B cell (primary cell): ENCODE measurements at places on chromosomes 12 and 14. TPM values are rescaled to one million over a fixed set of nuclear protein-coding genes. Genes with fewer than 3 reads are reported as not detected.

- no peaks in the 10 kb centered on the region for H3K36me3 ChIP-seq
- H3K4me1 ChIP-seq, result no peaks in the 10 kb centered on the region
- H3K4me3 ChIP-seq, result no peak overlapping the region
Observed at GRCh38 chr14:50388256-50388931, 8.3 kb downstream of the CDKL1 start.

- H3K4me3 ChIP-seq, result peak overlapping the region; percentile 70
- no peak overlapping the region for H3K27ac ChIP-seq
- H3K4me1 ChIP-seq, result peaks cover 20% of the 10 kb centered on the region
- no peak for DNase-seq
- H3K27me3 ChIP-seq, result no peaks in the 10 kb centered on the region
- no peaks in the 10 kb centered on the region for H3K36me3 ChIP-seq
Observed at GRCh38 chr12:65279369-65280112, 1.1 kb downstream of the MSRB3 start.

- H3K27me3 ChIP-seq, result peaks cover 4% of the 10 kb centered on the region
- DNase-seq, result no peak
- H3K36me3 ChIP-seq, result no peaks in the 10 kb centered on the region
- H3K4me1 ChIP-seq, result no peaks in the 10 kb centered on the region
Observed at GRCh38 chr14:52048641-52049204, 20.1 kb downstream of the NID2 start.

DNA sequence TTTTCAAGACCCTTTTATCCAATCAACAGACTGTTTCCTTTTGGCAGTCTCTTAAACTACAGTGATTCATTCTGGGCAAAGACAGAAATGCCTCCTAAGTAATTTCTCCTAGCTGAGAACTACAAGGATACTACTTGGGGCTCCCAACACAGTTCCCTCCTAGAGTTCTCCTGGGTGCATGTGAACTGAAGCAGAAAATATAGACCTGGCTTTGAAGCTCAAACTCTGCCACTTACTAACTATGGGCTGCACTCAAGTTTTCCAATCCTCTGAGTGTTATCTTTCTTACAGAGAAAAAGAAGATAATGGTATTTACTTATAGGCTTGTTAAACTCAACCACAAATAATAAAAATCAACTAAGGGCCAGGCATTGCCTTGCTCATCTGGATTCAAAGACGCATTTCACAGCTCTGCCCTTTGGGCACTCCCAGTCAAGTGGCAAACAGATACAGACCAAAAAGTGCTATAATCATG is 97.6 kb downstream of the EFCAB11 start:
- H3K36me3 ChIP-seq, result no peaks in the 10 kb centered on the region
- DNase-seq, result no peak
- no peak overlapping the region for H3K27ac ChIP-seq
- no peaks in the 10 kb centered on the region for H3K27me3 ChIP-seq
- H3K4me1 ChIP-seq, result no peaks in the 10 kb centered on the region

DNA sequence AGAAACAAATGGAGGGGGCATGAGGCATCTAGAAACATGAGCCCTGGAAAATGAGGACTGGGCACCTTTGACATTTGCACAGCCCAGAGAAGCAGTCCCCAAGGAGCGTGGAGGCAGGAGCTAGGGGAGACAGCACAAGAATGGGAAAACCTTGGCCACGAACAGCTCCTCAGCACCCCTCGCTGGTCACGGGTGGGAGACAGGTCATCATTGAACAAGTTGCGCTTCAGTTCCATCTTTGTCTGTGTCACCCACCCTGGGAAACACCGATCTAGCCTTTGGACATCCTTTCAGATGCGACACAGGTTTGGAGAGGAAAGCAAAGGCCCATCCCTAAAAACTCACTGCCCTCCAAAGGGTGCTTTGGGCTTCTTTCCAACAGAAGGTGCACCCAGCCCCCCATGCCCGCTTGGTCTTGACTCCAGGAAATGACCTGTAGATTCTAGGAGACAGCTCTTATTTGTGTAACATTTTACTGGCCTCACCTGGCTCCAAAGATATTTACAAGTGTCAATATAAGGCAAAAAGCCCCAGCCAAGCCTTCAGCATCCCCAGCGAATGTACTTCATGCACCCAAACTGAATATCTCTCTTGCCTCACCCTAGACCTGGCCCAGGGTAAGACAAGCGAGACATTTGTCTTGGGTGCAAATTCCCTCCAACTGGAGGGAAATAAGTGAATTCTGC is 28.8 kb upstream of the CLMN start:
- H3K27me3 ChIP-seq, result no peaks in the 10 kb centered on the region
- peaks cover under 1% of the 10 kb centered on the region for H3K4me1 ChIP-seq
- H3K27ac ChIP-seq, result no peak overlapping the region

GRCh38 chr12:121038861-121039668 is at the start of gene OASL:
OASL (minus strand) TSS chr12:121039246; CDS start chr12:121038971, 275 bp downstream.
- H3K36me3 ChIP-seq, result no peaks in the 10 kb centered on the region
- peaks cover 20% of the 10 kb centered on the region for H3K4me1 ChIP-seq
- peaks cover 4% of the 10 kb centered on the region for H3K27me3 ChIP-seq
- DNase-seq, result peak; percentile 75
- H3K4me3 ChIP-seq, result peak within 1 kb of the TSS; percentile 68

GRCh38 chr12:48995086-48995879 is 3.9 kb downstream of the DDN start:
- no peak overlapping the region for H3K27ac ChIP-seq
- H3K4me3 ChIP-seq, result no peak overlapping the region
- peaks cover 72% of the 10 kb centered on the region for H3K27me3 ChIP-seq
- H3K36me3 ChIP-seq, result no peaks in the 10 kb centered on the region
- peak; percentile 72 for DNase-seq
- peaks cover 37% of the 10 kb centered on the region for H3K4me1 ChIP-seq

DNA sequence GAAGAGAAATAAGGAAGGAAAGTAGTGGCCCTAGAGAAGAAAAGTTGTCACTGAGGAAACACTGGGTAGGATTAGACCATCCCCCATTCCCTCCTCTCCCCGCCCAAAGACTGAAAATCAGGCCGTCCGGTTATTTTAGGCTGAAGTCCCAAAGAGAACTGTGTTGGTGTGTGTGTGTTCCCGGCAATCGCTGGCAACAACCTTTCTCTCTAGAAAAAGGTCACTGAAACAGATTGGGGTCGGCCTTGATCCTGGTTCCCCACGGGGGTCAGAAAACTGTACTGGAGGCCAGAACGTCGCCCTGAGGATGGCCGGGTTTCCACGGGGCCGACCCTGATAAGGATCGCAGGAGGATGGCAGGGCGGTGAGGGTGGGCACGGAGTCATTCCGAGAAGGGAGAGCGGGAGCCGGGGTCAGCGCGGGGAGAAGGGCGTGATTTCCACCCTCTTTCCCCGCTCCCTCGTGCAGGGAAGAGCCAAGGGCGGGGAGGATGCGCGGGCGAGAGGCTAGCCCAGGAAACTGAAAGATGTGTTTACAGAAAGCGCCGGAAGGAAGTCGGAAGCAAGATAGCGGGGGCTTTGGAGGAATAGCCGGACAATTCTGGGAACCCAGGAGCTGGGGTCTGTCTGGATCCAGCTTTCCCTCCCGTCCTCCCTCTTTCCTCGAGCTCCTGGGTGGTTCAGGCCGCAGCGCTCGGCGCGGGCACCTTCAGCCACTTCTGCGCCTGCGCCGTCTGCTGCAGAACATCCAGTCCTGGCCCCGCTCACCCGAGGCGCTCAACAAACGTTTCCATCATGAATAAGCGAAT is 25.3 kb upstream of the SPTLC2 start:
- H3K36me3 ChIP-seq, result no peaks in the 10 kb centered on the region
- DNase-seq, result peak; percentile 72
- no peaks in the 10 kb centered on the region for H3K27me3 ChIP-seq
- peak overlapping the region; percentile 41 for H3K4me3 ChIP-seq
- peaks cover 7% of the 10 kb centered on the region for H3K4me1 ChIP-seq
- peak overlapping the region; percentile 81 for H3K27ac ChIP-seq

DNA sequence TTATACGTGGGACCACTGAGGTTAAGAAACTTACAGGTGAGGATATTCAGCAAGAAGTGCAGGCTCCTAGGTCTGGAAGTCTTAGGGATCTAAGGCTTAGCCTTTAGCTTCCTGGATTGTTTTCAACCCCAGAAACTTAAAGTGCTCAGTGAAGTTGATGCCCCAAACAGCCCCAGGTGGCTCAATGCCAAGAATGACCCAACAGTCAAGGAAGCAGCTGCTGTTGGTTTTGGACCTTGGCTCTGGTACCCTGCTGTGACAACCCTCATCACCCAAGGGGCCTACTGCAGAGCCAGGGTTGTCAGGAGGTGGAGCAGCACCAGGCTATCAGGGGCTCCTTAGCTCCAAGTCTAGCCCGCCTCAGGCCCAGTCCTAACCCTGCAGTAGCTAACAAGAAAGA is 36.8 kb downstream of the VDR start:
- H3K36me3 ChIP-seq, result no peaks in the 10 kb centered on the region
- no peak overlapping the region for H3K4me3 ChIP-seq
- no peak for DNase-seq
- no peak overlapping the region for H3K27ac ChIP-seq

DNA sequence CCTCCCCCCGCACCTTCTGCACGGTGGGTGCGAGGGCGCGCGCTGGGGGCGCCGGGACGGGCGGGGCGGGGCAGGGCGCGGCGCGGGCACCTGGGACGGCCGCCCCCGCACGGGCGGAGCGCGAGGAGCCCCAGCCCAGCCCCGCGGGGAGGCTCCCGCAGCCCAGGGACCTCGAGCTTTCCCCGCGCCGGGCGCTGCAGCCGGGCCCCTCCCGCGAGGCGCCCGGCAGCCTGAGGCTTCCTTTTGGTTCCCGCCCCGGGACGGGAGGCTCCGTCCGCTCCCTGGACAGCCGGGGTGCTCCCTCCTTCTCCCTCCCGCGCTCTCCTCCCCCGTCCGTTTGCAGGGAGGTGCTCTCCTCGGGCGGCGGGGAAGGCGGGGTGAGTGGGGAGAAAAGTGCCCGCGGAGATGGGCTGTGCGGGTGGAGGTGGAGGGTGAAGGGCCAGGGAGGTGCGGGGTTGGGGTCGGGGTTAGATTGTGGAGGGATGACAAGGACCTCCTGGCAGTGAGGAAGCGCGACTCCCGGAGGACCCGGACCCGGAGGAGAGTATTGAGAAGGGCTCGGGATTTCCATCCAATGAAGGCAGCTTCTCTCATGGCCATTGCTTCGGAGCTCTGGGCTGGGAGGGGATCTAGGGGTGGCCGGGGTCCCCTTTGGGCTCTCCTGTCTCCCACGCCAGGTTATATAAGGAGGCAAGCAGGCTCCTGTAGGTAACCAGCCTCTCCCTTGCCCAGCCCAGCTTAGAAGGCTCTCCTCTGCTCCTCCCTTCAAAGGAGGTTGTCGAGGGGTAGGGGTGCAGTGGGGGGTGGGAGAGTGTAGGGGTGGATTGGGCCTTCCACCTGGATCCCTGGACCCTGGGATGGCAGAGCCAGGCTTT is 645 bp downstream of the JDP2 start:
- H3K4me3 ChIP-seq, result peak overlapping the region; percentile 38
- H3K27me3 ChIP-seq, result no peaks in the 10 kb centered on the region
- H3K36me3 ChIP-seq, result peaks cover 5% of the 10 kb centered on the region
- H3K4me1 ChIP-seq, result peaks cover 30% of the 10 kb centered on the region

DNA sequence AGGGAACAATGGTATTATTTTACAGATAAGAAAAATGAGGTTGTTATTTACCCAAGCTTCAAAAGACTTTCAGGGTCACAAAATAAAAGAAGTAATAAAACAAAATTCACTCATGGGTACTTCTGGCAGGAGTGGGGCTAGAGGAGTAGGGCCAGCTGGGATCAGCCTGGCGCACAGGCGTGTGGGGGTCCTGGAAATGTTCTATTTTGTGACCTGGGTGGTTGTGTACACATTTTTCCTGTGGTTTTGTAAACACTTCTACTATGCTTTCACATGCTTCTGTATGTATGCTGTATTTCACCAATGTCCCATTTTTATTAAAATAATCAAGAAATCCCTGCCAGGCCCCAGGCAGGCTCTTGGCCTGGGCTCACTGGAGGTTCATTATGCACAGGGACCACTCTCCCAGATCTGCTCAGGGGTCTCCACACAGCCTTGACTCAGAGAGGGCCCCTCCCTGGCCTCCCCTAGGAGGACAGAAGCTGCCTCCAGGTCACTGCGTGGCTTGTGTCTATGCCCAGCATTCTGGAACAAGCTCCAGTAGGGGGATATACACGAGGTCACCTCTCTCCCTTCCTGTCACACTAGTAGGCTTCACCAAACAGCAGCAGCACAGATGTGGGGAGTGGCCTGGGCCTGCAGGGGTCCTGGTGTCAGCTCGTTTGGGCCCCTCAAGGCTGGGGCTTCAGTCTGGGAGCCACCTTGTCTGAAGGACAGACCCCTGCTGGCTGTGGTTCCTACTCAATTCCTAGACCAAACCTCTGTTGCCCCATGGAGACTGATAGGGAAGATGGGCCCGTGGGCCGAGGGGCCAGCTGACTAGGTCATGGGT is 37.8 kb downstream of the ANAPC7 start:
- peaks cover 18% of the 10 kb centered on the region for H3K4me1 ChIP-seq
- no peak overlapping the region for H3K27ac ChIP-seq
- no peak overlapping the region for H3K4me3 ChIP-seq
- no peaks in the 10 kb centered on the region for H3K36me3 ChIP-seq
- no peaks in the 10 kb centered on the region for H3K27me3 ChIP-seq

GRCh38 chr14:77131871-77132486 is 9.6 kb downstream of the ZDHHC22 start:
- no peak overlapping the region for H3K27ac ChIP-seq
- H3K27me3 ChIP-seq, result peaks cover 52% of the 10 kb centered on the region

GRCh38 chr12:71069311-71069710 is 88.5 kb downstream of the TSPAN8 start:
- H3K4me3 ChIP-seq, result no peak overlapping the region
- no peaks in the 10 kb centered on the region for H3K36me3 ChIP-seq
- no peaks in the 10 kb centered on the region for H3K27me3 ChIP-seq
- DNase-seq, result no peak
- no peak overlapping the region for H3K27ac ChIP-seq

GRCh38 chr12:109421355-109422087 is 55.6 kb downstream of the KCTD10 start:
- no peak for DNase-seq
- no peak overlapping the region for H3K4me3 ChIP-seq
- H3K4me1 ChIP-seq, result no peaks in the 10 kb centered on the region
- H3K27ac ChIP-seq, result no peak overlapping the region

GRCh38 chr12:54926246-54926645 is 58.3 kb downstream of the TESPA1 start:
- DNase-seq, result no peak
- H3K4me3 ChIP-seq, result no peak overlapping the region
- no peak overlapping the region for H3K27ac ChIP-seq
- H3K27me3 ChIP-seq, result no peaks in the 10 kb centered on the region

DNA sequence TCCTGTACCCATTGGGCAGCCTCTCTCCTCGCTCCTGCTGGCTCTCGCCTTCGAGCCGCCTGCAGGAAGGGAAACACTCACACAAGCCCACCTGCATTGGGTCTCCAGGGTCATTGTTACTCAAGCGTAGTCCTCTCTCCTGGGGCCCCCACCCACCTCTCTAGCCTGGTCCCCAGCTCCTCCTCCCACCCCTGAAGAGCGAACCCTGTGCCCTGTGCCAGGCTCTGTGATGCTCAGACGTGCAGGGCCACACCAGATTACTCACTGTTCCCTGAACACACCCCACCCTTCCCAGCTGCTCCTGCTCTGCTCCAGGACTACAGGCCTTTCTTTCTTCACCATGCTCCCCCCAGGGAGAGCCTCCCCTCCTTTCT is 88.1 kb downstream of the NINJ2 start:
- H3K27ac ChIP-seq, result no peak overlapping the region
- no peak for DNase-seq
- H3K36me3 ChIP-seq, result no peaks in the 10 kb centered on the region

GRCh38 chr12:101720118-101720517 is 19.1 kb downstream of the SYCP3 start:
- peaks cover 22% of the 10 kb centered on the region for H3K36me3 ChIP-seq
- H3K27me3 ChIP-seq, result no peaks in the 10 kb centered on the region
- no peak for DNase-seq
- no peak overlapping the region for H3K4me3 ChIP-seq
- peaks cover 1% of the 10 kb centered on the region for H3K4me1 ChIP-seq
- H3K27ac ChIP-seq, result no peak overlapping the region

Gene MFAP5
- total RNA-seq, result 0.94 TPM in 1 of 2 replicates, not detected in the other

Gene MIPOL1
- 0.07 and 0.17 TPM in 2 replicates for total RNA-seq

Gene ATN1
- total RNA-seq, result 49.5 and 50.8 TPM in 2 replicates

Gene DTX1
- total RNA-seq, result 47.0 and 47.8 TPM in 2 replicates

Gene DPY19L2
- total RNA-seq, result 0.62 TPM in 1 of 2 replicates, not detected in the other

Gene PDE3A
- not detected in 2 replicates for total RNA-seq

Gene FAM234B
- total RNA-seq, result 7.7 and 8.2 TPM in 2 replicates

Gene TMEM119
- total RNA-seq, result 0.25 TPM in 1 of 2 replicates, not detected in the other
